Osteocyte (in vitro differentiated cells): ENCODE measurements at places on chromosomes 2 and 18.

DNA sequence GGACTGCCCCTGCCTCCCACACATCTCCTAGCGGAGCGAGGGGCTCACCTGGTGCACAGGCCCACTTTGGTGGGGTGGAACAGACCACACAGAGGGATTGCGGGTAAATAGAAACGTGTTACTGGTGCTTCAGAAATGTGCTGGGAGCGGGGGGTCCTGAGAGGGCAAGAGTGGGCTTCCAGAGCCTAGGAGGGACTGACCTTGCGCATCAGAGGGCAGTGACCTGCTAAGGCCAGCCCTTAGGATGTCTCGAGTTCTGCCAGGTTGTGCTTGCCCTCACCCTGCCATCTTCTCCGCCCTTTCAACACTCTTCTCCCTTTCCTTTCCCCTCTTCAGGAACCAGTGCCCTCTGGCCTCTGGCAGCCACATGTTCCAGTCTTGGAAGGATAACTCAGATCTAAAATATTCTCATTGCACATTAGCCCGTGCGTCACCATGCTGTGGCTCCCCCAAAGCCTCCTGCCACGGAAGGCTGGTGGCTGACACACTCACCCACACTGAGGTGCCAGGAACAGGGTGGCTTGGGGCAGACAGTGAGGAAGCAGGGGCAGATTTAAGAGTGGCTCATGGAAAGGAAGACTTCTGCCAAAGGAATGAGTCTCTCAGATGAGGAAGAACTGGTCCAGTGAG is 89.6 kb downstream of the MCFD2 start:
- DNase-seq, result no peak

DNA sequence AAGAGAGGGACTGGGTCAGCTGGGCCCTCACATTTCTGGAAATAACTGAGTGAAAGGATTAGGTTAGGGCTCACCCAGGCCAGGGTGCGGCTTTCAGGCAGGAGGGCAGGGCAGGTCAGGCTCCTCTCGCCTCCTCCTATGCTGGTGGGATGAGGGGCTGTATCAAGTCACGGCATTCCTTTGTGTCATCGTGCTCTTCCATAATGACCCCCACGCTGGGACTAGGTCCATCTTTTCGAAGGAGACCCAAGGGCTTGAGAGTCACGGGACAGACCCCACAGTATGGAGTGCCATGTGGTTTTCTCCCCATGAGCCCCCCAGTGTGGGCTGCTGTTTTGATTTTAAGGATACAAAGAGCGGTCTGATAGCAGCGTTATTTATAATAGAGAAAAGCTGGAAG is 137.8 kb upstream of the COPS8 start:
- peak; percentile 77 for DNase-seq

DNA sequence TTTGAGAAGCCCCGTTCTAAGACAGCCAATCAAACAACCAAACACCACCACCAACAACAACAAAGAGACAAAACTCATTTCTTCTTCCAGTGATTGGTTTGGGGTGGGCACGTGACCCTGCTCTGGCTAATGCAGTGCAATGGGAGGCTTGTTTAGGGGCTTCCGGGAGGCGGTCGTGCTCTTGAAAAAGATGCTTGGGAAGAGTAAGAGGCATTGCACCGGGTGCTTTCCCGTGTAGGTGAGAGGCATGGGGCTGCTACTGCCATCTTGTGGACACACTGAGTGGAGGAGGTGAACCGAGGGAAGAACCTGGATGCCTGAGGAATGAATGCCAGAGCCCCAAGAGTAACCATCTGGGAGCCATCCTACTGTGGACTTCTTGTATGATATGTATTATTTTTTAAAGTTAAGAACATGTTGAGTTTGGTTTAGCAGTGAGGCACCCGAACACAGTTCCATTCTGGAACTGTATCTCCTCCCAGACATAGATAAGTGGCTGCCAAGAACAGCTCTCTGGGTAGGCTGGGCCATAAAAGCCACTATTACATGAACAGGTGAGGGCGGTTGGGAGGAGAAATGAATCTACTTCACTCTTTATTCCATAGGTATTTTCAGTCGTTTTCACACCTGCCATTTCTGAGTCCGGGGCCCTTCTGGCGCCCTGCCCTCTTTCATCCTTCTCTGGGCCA is 19.1 kb upstream of the ARHGAP25 start:
- DNase-seq, result no peak

- DNase-seq, result no peak
These were observed 116.6 kb downstream of the ATL2 start for GRCh38 chr2:38260469-38260868.

GRCh38 chr2:227460070-227460485 is 11.9 kb upstream of the AGFG1 start:
- no peak for DNase-seq

- DNase-seq, result no peak
These were observed 180.7 kb upstream of the ID2 start for GRCh38 chr2:8501061-8501720.

DNA sequence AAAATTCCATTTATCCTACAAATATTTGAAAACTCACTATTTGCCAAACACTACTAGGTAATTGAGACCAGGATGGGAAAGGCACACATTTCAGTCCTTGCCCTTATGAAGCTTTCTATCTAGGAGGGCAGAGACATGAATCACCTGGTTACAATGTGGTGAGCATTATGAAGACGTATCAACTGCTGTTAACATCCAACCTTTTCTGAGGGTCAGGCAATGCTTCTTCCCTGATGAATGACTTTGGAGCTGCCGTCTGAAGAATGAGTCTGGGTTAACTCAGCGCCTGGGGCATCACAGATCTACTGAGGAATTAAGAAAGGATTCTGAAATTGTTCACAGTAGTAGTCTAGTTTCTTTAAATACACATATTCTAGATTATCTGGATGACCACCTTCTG is 62.1 kb upstream of the NOSTRIN start:
- no peak for DNase-seq

DNA sequence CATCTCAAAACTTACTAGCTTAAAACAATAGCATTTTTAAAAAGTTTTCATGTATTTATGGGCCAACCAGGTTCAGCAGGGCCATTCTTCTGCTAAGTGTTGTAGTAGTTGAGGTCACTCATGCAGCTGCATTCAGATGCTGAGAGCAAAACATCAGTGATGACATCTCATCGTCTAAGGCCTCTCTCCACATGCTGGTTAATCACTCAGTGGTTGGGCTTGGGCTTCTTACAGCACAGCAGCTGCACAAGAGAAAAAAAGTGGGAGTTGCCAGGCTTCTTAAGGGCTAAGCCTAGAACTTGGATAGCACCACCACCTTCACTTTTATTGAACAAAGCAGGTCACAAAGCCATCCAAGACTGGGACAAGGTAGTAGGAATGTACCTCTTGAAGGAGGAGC is 190.3 kb downstream of the IRS1 start:
- no peak for DNase-seq

DNA sequence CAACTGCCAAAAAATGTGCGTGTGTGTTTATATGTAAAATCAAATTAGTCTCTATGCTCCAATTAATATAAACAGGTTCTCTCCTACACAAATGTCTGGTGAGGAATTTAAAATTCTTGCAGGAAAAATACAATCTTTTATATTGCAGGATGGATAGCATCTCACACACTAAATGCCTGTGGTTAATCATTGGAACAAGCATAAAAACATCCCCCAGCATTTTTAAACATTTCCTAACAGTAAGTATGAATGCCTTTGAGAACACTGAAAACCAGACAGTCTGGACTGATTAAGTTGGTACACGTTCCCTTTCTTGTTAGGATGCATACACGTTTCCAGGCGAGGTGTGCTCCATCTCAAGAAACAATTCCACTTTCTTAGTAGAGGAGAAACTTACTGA is 29.9 kb upstream of the PDE1A start:
- no peak for DNase-seq

- DNase-seq, result no peak
These were observed 861 bp upstream of the SEMA4C start for GRCh38 chr2:96870626-96871255.

DNA sequence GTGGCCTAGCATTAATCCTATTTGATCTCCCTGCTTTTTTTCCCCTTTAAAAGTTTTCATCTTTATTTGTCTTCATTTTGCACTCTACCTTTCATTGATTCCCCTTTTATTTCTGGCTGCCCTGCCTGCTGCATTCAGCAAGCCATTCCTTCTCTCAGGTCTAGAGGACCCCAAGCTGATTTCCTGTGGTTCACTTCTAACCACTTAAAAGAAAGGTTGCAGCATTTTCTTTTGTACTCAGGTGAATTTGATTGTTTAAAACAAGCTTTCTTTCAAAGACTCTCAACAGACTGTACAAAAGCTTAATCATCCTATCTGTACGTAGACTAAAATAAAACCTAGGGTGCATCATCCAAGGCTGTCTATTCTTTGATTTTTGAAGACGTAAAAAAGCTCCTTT is 160.3 kb downstream of the CSRNP3 start:
- no peak for DNase-seq

DNA sequence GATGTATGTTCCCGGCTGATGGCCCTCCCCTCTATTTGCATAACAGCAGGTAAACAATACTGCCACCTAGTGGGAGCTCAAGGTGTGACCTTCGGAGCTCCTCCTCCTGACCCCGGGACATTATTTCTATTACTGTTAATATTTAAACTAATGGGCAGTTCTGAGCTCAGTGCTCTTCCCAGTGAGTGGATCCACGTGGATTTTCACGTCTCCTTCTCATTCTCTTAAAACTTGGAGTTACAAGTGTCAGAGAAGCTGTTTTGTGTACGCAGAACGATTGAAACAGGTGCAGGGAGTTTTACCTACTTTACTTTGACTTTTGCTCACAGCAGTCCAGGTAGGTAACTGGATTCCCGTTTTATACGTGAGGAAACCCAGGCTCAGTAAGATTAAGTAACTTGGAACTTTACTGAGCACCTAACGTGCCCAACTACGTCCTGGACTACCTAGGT is 127.3 kb downstream of the PRKCE start:
- DNase-seq, result no peak

- no peak for DNase-seq
These were observed 13.2 kb downstream of the TSHZ1 start for GRCh38 chr18:75223687-75224347.

GRCh38 chr2:46045888-46046287 is 251.3 kb upstream of the EPAS1 start:
- DNase-seq, result no peak

DNA sequence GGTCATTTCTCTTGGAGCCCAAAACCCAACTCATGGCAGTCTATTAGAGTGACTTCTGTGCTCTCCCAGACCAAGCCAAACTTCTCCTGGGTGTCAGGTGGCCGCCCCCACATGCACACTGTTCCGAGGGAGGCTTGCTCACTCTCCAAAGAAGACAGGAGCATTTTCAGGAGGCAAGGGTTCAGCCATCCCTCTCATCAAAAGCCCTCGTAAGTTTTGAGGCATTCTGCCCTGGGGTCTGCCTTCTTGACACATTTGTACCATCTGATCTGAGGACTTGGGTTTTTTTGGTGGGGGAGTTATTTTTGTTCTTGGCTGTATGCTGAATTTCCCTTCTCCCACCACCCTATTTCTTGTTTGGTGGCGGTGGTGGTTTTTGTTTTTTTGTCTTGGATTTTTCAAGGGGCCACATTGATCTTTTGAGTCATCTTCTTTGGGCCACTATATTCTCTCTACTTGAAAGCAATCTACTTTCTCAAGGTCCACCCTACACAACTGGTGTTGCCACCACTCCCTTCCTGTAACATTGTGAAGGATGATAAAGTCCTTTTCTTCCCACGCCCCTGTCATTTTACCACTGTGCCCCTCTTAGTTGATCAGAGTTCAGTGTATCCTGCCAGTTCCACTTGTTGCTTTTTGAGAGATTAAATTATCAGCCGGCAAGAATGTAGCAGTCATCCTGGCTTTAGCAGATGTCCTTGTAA is 255.8 kb downstream of the CYP26B1 start:
- DNase-seq, result peak; percentile 54

GRCh38 chr2:88838165-88838635 is 146.7 kb downstream of the RPIA start:
- DNase-seq, result no peak

DNA sequence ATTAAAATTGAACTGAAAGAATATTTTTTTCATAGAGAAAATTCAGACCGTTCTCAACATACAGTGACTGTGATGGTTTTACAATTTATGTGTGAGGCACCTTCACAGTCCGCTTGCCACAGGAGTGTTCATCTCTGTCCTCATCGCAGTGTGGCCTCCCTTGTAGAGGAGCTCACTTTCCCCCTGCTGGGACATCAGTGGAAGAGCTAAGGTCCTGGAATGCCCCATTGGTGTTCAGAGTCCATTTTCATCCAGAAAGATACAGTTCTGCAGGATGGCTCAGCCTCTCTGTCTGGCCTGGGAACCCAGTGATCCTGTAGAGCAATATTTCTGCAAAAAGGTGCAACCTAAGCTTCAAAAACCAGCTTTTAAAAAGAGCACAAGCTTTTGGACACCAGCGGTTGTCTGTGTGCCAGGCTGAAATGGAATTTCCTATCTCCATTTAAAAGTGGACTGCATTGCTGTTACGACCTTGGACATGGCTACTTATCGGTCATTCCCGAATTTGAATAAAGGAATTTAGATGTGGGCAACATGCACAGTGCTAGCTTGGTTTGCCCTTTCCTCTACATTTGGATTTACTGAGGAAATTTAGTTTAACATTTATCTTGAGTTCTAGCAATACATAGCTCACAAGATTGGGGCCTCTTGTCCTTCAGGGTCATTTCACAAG is 26.7 kb upstream of the FAM237A start:
- DNase-seq, result no peak

DNA sequence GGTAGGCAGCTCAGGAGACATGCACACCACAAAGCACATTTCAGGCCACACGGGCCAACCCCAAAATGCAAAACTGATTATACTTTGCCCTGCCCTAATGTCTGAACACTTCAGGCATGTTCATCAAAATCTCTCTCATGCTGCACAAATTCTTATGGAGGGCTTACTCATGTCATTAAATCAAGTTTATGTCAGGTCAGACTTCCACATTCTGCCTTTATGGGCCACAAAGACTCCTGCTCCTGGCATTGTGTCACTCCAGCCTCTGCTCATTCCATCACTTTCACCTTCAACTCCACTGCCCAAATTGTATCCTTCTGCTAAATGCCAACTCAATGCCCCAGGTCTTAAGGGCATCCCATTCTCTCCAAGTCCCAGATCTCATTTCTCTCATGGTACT is 9.2 kb downstream of the UXS1 start:
- no peak for DNase-seq

GRCh38 chr18:63177919-63178821 is 141.4 kb downstream of the BCL2 start:
- no peak for DNase-seq
